ENCODE measurements at places on chromosomes 4 and X.

DNA sequence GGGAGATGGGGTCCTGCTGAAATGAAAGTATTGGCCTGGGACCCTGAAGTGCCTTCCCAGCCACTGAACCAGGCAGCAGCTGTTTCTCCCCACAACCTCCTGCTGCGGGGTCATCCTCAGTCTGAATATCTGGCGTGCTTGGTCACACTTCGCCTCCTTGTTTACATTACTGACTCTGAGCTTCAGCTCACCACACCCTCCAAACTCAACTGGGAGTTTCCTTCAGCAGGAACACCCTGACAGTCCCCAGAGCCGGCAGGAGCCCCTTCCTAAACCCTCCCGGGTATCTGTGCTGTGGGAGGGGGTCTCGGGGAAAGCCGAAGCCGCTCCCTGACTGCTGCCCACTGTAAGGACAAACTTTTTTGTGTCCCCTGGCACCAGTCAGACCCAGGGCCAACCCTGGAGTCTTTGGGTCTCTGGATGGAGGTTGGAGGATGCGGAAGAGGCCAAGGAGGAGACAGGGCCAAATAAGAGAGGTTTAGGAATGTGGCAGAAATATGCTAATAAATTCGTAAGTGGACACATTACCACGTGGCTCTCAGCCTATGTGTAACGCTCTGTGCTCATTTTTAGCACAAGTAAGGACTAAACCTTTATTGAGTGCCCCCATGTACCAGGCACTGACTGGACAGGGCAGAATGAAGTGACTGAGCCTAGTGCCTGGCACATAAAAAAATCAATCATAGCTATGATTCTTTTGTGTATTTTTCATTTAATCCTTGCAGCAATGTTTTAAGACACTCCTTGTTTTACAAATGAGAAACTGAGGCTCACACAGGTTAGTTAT, 20.7 kb downstream of the FHDC1 start:
- no peak for DNase-seq

DNA sequence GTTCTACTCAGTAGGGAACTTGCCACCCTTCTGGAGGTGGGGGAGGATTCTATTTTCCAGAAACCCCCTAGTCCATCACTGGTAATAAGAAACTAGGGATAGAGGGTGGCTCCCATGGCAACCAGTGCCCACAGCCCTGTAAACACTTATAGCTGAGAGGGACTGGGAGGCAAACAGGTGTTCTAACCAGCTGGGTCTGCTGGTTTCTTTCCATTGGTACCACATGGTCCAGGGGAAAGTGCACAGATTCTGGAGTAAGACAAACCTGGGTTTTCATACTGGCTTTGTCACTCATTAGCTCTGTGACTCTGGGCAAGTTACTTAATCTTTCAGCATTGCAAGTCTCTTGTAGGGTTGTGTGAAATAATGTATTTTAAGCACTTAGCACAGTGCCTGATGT, 26.9 kb downstream of the IGSF1 start:
- DNase-seq = no peak

DNA sequence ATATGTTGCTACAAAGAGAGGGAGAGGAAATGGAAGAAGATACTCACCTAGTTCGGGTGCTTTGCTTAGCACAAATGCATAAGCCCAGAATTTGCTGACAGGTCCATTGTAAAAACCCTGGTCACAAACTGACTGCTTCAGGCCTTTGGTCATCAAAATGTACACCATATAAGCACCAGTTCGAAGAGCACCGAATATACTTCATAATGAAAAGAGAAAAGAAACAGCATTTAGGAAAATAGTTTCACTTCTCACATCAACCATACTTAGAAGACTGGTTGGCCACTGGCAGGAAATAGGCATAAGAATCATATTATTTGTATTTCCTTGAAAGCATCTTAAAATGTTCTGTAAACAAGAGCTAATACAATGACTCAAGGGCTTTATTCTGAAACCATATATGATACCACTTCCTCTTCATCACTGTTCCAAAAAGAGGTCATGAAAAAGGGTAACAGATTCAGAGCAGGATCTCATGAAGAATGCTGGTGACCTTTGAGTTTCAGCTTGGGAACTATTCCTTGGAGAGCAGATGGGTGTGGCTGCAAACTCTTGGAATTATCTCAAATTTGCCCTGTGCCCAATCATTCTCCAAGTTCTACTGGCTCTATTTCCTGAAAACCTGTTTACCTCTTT, 138.7 kb downstream of the ELOVL6 start:
- no peak for DNase-seq

DNA sequence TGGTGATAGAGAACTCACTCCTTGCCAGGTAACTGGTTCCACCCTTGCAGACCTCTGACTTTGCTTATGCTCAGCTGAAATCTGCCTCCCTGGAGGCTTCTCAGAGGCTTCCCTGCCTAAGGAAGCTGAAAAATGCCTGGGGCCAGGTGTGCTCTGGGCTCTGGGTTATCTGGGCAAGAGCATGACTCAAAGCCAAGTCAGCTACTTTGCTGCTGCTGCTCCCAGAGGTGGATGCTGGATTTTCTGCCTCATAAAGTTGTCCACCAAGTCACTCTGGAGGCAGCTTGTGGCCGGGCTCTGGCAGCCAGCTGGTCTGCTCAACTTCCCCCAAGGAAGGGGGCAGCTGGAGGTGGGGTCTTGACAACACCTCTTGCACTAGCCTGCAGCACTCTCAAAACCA, 132.7 kb downstream of the PJA1 start:
- no peak for DNase-seq

DNA sequence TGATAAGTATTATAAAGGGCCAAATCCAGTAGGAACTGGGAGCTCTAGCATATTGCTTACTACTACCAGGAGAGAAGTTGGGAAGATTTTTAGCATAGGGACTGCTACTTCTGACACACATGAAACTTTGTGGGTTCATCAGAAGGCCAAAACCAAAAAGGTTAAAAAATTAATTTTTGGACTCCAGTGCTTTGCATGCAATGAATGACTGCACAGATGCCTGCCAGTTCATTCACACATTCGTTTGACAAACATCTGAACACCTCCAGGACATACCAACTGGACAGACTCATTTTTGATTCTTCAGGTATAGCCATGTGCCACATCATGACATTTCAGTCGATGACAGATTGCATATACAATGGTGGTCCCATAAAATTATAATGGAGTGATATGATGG, 79.8 kb downstream of the MID1IP1 start:
- no peak for DNase-seq

DNA sequence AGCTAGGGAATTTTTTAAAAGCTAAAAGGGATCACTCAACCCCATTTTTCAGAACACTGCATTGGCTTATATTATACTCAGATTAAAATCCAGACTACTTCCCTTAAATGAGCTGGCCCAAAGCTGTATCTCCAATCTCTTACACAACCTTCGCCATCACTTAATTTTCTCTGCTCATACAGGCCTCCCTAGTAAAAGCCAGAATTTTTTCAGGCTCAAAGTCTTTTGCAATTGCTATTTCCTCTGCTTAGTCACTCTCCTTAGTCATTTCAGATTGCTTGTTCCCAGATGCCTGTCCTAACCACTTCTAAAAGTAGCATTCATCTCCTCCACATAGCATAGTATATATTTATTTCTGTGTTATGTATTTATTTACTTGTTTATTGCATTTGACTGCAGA, 1587.9 kb upstream of the ADGRL3 start:
- no peak for DNase-seq

DNA sequence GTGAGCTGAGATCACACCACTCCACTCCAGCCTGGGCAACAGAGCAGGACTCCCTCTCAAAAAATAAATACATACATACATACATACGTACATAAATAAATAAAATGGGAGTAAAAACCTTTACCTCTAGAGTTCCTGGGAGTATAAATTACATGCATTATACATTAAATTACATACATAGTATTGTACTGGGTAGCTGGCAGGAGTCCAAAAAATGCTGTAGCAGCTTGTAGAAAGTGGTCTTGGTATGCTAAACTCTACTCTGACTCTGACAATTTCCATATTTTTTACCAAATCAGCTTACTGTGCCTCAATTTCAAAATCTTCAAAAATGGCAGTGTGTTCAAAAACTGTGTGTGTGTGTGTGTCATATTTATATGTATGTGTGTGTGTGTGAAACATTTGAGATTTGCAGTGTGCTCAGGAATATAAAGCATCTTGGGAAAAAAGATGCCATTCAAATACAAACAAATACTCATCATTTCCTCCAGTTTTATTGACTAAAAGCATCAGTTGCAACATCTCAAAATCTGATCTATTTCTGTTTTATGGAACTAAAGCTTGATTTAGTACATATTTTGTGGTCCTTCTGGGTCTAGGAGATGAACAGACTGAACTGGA, 171.7 kb downstream of the SHROOM3 start:
- no peak for DNase-seq

DNA sequence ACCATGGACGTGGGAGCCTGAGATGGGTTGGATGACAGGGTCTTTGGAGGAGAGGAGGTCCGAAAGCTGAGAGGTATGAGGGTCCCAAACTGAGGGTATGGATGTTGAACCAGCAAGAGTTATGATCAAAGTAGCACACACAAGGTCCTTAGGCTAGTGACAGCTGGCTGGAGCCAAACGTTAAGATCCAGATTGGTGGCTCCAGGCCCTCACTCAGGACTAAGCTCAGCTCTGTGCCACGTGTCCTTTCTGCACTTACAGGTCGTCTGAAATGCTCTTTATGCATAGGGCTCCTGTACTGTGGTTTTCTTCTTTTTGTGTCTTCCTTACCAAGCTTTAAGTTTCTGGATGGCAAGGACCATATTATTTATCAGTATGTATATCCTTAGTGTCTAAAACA, 35.4 kb downstream of the ADD1 start:
- no peak for DNase-seq

DNA sequence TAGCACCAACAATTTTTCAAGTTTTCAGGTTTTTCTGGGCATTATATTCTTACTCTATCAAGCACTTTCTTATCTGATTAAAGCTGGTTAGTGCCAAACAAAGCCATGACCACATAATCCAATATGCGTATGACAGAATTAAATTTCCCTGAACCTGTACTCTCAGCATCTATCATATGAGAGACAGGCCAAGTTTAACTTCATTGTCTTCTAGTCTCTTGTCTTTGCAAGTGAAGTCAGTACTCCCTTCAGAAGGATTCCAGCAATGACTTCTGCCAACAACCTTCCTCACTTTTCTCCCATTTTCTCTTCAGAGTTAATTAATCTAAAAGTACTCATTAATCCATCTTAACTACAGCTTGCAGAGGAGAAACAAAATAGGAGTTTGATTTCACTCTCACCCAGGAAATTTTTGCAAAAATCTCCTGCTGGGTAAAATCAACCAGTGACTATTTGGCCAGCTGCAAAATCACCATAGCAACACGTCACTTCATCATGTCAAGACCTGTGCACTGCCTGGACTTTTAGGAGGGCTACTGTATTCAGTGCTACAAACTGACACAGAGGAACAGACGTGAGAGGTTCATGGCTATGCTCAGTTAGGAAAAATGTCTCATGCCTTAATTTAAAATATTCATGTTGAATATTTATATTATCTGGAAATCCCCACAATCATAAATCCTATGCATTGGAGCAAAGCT, 208.4 kb downstream of the ANTXR2 start:
- DNase-seq = no peak

- no peak for DNase-seq
Observed at GRCh38 chrX:23756165-23756564, 13.1 kb upstream of the ACOT9 start.

DNA sequence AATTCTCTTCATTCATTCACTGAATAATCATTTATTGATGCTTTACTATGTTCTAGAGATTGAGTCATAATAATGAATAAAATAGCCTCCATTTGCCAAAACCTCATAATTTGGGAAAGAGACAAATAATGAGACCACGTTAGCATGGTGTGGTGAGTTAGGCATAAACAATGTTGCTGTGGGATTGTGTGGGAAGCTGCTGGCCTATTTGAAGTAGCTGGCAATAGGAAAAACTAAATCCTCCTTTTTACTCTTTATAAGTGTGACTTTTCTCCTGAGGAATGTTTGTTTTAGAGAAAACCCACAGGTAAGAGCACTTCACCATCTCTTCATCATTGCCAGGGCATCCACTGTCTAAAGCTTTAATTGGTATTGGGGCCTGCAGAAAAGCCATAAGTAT, 95.3 kb downstream of the AREG start:
- DNase-seq = no peak

DNA sequence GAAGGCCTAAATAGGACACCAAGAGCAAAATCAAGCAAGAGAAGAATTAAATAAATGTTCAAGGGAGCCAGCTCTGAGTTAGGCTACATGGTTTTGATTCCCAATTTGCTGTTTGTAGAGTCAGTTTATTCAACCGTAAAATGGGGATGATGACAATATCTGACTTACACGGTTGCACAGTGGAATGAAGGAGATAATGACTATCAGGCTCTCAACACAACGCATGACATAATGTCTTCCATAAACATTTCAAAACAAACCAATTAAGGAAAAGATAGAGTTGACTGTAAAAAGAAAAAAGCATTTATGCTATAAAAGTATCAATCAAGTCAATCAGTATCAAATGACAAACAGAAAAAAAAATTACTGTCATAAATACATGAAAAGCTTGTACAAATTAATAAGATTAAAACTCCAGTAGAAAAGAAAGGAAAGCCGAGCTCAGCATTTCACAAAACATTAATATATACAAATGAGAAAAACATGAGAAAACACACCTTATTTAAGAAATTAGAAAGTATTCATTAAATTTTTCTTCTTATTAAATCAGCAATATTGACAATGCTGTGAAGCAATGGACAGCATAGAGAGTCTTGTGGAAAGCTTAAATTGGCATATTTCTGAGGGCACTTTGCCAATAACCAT, 179.0 kb downstream of the SCFD2 start:
- DNase-seq = no peak

GRCh38 chr4:28378109-28378830, 1517.6 kb downstream of the STIM2 start:
- DNase-seq = no peak

- DNase-seq = no peak
Observed at GRCh38 chr4:140645614-140646412, 77.1 kb upstream of the UCP1 start.

DNA sequence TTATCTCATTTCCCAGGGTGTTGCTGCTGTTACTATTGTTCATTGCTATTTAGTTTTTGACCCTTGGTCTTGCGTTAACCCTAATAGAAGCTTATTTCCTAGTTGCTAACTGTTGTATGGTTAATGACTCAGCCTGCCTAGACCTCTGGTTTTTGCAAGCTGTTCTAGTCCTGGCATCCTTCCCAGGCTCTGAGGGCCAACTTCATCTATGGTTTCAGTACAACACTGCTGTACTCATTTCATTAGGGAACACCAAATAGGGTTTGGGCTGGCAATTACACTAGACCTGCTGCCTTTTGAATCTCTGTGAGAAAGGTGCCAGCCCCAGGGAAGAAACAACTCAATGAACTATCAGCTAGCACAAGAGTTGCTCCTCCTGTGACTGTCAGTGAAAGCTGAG, 59.6 kb downstream of the DCX start:
- no peak for DNase-seq

- DNase-seq = no peak
Observed at GRCh38 chr4:152610131-152610530, 69.7 kb downstream of the TMEM154 start.

DNA sequence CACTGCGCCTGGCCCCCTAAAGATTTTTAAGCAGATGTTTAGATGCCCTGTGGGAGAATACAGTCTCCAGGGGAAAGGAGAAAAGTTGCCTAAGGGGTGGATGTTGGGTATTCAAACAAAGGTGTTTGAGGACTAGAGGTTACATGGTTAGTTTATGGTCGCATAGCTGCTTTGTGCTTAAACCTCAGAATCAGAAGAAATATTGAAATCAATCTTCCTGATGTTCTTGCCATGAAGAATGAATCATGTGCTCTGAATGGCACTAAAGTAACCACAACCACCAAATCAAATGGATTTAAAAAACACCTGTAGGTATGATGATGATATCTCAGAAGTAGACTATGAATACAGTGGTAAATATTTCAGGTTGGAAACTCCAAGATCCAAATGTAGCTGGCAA, 42.7 kb upstream of the TEX13A start:
- no peak for DNase-seq

Data from activated naive CD8-positive, alpha-beta T cell treated with anti-CD3 and anti-CD28 coated beads, Interleukin-2, amount 50 U/mL, for 16 hours (primary cell).